Pons (tissue), 1 donor: ENCODE measurements at places on chromosomes 13 and 19.
A peak's percentile ranks its signal among the peaks of the same experiment; 100 is the strongest.

DNA sequence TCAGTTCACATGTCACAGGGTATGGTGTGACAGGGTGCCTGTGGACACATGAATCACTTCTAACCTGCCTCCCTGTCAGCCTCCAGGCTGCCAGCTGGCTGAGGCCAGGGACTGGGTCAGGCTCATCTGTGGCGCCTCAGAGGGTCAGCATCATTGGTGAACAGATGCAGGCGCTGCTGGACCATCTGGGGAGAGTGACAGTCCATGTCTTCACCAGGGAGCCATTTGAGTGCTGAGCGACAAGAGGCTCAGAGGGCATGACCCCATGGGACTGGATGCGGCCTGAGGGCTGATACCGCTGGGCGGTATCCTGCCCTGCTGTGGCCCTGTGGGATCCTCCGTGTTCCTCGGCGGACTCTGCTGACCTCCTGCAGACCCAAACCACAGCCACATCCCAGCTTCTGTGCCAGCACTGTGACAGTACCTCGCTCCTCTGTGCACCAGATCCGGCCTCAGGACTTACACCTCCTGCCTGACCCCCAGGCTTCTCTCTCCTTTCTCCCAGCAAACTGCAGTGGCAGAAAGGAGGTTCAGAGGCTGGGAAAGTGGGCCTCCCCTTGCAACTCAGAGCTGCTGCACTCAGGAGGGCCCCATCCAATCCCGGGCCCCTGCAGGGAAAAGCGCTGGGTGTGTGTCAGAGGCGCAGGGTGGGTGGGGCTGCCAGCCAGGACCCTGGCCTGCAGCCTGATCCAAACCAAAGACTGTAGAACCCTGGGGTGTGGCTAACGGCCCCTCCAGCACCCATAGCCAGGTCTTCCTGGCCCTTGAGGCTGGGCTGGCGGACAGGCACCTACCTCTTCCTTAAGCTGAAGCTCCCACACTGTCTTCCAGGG, 10.2 kb downstream of the ACTMAP start:
- DNase-seq, result no peak

DNA sequence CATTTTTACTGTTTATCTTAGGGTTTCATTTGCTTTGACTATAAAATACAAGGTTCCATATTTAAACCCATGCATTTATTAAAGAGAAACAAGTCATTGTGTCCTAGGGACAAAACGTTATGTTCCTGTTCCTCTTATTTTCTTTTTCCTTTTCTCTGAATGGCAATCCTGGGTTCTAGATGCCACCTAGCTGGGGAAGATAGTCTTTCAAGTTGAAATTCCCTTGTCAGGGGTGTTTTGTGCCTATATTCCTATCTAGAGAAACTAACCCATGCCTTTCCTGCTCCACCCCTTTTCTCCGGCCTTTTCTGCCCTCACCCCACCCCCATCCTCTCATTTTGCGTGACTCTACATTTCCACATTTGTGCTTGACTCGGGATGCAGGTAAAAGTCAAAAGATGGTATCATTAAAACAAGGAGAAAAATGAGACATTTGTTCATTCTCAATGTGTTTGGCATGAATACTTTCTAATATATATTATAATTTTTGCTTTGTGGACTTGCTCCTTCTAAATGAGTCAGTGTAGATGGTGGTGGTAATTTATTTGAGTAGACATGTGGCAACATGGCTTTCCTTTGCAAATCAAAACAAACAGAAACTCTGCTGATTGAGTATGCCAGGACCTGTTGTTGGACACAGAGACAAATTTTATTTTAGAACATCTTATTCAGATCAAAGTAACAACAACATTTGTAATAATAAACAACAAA, 26.8 kb upstream of the STARD13 start:
- peak; percentile 86 for DNase-seq

GRCh38 chr13:110304256-110304655, 2.7 kb downstream of the COL4A1 start:
- no peak for DNase-seq

- no peak for DNase-seq
These were observed 24.3 kb upstream of the SHFL start for GRCh38 chr19:10061717-10062310.

DNA sequence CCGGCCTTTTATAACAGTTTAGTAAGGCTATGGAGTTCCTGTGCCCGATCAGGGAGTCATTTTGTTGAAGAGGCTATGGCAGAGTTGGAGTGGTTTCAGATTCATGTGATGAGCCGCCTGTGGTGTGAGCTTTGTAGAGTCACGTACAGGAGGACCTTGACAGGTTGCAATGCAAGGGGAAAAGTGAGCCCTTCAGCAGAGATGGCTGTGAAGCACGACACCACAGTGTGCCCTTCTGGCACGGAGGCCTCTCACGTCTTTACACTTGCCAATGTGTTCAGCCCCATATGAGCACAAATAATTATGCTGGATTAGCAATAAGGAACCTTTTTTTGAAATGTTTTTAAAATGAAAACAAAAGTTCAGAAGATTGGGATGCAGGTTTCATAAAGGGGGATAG, 499.8 kb downstream of the LIG4 start:
- no peak for DNase-seq

DNA sequence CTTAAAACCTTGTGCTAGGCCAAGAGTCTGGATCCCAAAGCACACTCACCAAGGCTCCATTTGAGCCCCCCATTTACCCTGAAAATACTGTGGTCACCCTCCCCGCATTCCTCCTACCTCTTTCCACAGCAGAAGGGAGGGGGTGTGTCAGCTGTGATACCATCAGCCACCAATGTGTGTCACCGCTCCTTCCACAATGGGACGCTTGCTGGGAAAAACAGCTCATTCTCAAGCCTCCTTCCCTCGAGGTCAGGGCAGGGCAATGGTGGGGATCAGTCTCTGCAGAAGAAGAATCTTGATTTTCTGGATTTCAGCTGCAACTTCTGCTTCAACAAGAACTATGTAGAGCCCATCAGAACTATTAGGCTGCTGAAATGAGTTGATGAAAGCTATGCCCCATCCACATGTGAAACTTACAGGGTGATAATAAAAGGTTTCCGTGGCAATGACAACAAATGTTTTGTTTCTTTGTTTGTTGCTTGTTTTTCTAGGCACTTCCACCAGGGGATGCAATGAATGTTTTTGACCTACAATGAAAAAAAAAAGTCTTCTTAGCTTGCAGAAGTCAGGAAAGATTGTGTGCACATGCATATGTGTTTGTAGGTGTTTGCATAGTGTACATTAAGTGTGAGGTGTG, 26.4 kb upstream of the ZNF507 start:
- peak; percentile 60 for DNase-seq

DNA sequence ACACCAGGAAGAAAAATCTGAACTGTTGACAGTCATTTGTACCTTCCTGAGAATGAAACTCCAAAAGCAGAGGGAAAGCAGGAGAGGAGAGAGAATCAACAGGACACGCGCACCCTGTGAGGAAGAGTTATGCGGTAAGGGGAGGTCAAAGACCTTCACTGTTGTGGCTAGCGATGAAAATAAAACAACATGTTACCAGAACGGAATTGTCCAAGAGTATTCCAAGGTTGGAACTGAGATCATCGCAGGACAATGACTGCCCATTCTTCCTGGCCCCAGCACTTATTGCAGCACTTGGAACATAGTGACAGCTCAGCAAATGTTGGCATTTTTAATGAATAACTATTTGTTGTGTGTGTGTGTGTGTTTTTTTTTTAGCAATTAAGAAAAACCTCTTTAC, 176.0 kb upstream of the TSC22D1 start:
- peak; percentile 5 for DNase-seq
